HL-60 (cell line): ENCODE measurements at places on chromosomes 2 and 18.

- no peak for DNase-seq
These were observed 408.0 kb upstream of the RGPD4 start for GRCh38 chr2:107418708-107419107.

DNA sequence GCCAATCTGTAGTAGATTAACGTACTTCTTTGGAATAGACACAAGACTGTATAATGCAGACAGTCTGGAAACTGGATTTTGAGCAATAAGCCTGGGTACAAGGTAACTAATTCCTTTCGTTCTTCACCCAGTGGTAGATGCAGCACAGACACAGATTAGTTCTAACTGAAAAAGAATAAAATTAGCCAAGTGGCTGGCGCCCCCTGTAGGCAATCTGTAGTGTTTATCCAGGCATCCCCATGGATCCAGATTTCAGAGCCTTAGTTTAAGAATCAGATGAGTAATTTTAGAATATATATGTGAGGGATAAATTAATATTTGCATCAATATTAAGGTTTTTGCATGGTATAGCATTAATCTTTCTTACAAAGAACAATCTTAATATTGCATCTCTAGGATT is 563.9 kb downstream of the DCC start:
- peak; percentile 44 for DNase-seq

GRCh38 chr2:19847486-19847885 is 54.3 kb downstream of the TTC32 start:
- no peak for DNase-seq

GRCh38 chr18:38077229-38077628 is 511.6 kb upstream of the CELF4 start:
- no peak for DNase-seq

DNA sequence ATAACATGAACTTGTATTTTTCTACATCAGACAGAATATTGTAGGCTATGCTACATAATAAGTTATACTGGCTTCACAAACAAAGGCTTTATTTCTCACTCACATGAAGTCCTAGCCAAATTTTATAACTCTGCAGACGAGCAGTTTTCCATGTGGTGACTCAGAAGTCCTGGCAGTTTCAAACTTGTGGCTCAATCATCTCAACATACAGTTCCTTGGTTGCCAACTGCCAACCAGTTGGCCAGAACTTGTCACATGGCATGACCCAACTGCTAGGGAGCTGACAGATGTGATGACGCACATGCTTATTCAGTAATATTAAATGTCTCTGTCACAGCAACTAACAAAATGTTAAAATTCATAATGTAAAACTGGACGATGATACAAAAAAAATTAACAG is 63.8 kb upstream of the ZC3H15 start:
- no peak for DNase-seq

- DNase-seq, result no peak
These were observed 1.3 kb upstream of the PPM1B start for GRCh38 chr2:44167311-44167907.

GRCh38 chr2:240387669-240388358 is 47.6 kb upstream of the GPC1 start:
- DNase-seq, result no peak

- DNase-seq, result no peak
These were observed 152.2 kb downstream of the PID1 start for GRCh38 chr2:229118927-229119326.

DNA sequence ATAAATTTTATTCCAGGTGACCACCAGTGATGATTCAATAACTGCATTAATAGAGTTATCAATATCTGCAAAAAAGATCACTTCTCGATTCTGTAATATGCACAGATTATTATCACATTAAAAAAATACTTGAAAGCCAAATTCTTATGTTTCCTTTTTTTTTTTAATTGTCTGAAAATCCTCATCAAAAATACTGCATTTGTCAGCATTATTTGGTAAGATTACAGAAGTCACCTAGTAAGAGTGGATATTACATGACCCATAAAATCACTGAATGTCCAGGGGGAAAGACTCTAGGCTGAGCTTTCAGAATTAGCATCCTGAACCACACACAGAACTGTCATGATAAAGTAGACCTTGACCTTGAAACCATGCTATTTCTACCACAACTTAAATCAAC is 617.2 kb upstream of the CDH7 start:
- DNase-seq, result no peak

DNA sequence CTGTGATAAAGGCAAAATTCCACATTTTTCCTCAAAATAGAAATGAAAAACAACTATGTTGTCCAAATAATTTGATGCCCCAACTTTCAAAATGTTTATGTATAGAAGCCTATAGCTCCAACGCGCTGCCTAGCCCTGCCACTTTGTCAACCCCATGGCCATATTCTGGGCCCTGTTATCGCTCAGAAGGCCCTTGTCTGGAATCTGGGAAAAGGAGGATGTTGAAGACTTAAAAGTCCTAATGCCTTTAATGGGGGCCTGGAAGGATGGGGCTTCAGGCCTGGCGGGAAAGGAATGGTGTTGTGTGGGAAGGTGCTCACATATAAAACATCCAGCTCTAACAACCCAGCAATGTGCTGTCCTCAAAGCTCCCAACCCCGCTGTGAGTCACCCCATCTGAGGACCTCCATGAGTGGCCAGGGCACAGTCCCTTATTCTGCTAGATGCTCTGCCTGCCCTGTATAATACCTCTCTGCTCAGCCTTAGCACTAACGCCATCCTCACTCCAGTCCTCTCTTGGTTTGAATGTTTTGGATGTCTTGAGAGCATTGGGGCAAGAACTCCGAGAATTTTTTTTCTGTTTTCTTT is 86.0 kb downstream of the ACSL3 start:
- no peak for DNase-seq

GRCh38 chr2:25548601-25549000 is 124.8 kb downstream of the DTNB start:
- no peak for DNase-seq

GRCh38 chr2:202178346-202178958 is 59.9 kb downstream of the SUMO1 start:
- peak; percentile 12 for DNase-seq

- DNase-seq, result no peak
These were observed 636 bp downstream of the CBLN2 start for GRCh38 chr18:72543357-72544055.

- no peak for DNase-seq
These were observed 68.5 kb downstream of the ETAA1 start for GRCh38 chr2:67465623-67466022.

GRCh38 chr2:233012301-233012971 is 620 bp downstream of the NGEF start:
- DNase-seq, result peak; percentile 3

GRCh38 chr18:50356036-50356945 is 18.6 kb upstream of the SKA1 start:
- DNase-seq, result peak; percentile 86

- no peak for DNase-seq
These were observed 577.3 kb downstream of the SATB2 start for GRCh38 chr2:198880421-198880820.

DNA sequence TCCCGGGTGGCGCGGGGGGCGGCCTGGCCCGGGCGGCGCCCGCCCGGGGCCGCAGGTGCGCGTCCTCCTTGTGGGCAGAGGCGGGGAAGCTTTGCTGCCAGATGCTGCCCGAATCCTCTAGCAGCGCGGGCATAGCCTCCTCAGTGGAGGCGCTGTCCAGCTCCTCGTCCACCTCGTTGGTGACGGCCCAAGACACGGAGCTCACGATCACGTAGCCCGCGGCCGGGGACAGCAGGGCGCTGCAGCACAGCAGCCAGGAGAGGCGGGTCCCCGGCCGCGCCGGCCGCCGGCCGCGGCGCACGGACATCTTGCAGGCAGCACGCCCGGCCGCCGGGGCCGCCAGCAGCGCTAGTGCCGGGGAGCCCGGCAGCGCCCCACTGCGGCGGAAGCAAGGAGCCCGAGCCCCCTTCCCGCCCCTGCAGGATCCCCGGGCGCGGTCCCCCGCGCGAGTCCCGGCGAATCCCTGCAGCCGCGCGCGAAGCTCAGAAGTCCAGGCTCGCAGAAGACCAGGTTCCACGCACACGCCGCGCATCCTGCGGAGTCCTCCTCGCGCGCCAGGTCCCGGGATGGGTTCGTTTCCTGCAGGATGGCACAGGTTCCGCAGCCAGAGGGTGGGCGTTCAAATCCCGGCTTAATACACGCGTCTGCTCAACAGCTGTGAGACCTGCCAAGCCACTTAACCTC is at the start of gene CREG2:
Gene CREG2 (minus strand): TSS at position 353 of the 684 bp plus-strand sequence. CDS start 46 bp downstream, at position 307.
- DNase-seq, result peak; percentile 24

- no peak for DNase-seq
These were observed 48.5 kb downstream of the CCDC138 start for GRCh38 chr2:108835040-108835439.

GRCh38 chr18:55665506-55665905 is 77.5 kb upstream of the TCF4 start:
- no peak for DNase-seq

DNA sequence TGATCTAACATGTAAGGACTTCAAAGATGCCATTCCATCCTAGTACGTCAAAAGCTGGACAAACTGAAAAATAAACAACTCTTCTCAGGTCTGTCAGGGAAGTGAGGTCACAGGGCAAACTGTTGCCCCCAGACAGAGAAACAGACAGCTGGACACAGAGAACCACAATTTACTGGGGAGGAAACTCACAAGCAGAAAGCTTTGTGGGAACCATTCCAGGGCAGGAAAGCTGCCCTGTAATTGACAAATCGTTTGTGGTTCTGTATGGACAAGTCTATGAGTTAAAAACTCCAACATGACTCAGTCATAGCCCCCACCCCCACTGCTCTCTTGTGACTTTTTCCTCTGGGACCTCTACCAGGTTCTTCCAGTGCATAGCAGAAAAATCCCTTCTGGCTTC is 28.4 kb downstream of the MCEE start:
- no peak for DNase-seq

DNA sequence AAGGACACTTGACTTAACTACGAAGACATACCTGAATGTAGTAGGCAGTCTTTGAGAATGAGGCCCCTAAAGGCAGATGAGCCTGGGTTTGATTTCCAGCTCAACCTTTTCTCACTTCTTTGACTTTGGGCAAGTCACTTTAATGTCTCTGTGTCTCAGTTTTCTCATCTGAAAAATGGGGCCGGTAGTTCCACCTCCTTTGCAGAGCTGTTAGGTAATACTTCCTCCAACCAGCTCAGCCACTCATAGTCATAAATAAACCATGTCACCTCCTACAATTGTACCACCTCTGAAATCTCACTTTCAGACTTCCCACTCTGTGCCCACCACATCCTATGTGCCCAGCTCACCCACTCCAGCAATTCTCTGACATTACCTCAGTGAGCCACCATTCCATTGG is 10.4 kb downstream of the ARHGAP25 start:
- DNase-seq, result no peak

DNA sequence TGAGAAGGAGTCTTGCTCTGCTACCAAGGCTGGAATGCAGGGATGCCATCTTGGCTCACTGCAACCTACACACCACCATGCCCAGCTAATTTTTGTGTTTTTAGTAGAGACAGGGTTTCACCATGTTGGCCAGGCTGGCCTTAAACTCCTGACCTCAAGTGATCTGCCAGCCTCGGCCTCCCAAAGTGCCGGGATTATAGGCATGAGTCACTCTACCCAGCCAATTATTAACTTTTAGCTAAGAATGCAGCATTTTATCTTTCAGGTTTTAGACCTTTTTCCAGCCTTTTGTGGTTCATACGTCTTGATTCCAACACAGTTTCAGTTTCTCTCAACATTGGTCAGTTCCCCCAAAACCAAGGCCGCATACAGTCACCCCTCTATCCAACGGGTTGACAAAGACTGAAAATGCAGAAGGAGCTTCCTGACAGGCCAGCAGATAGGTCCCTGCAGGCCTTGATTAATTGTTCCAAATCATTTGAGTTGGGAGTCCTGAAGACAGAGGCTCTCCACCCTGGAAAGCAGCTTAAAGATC is 262.2 kb upstream of the KLHL29 start:
- DNase-seq, result no peak

- no peak for DNase-seq
These were observed 166.3 kb downstream of the DDX1 start for GRCh38 chr2:15757820-15758586.

DNA sequence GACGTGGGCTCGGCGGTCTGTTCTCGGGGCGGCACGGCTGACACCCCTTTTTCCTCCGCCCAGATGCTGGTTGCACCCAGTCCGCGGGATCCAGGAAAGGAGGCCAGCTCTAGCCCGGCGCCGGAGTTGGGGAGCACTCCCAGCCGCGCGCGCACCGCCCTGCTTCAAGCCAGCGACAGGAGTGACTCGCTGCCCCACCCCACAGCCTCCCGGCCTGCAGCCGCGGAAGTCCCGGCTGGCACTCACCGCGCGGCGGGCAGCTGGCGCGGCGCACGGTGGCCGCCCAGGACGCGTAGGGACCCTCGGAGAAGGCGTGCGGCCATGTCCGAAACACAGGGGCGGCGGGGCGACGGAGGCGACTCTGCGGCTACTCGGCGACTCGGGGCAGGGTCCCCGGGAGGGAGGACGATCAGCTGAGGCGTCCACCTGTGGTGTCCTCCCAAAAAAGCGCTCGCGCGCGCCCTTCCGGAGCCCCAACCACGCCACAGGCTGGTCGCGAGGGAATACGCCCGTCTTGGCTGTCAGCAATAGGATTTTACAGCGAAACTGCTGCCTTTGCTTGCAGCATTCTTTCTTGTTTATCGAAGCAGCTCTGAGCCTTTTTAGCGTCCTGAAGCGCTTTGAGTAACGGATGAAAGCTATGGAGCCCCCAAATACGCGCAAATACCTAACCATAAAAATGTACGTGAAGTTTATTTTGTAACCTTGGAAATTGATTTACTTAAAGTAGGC is at the start of gene ACADL:
Gene ACADL (minus strand): TSS at position 507 of the 732 bp plus-strand sequence. CDS start 184 bp downstream, at position 323.
- DNase-seq, result no peak

GRCh38 chr2:47751856-47752414 is 31.0 kb upstream of the MSH6 start:
- DNase-seq, result no peak

DNA sequence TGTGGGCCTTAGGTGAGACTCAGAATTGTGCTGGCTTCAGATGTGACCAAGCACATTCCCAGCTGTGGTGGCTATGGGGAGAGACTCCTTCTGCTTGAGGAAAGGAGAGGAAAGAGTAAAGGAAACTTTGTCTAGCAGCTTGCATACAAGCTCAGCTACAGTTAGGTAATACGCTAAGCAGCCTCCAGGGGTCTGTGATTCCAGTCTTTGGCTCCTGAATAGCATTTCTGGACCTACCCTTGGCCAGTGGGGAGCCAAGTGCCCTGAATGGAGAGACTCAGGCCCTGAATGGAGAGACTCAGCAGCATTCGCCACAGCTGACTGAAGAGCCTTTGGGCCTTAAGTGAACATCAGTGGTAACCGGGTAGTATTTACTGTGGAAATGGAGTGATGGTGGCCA is 227.4 kb upstream of the CDH7 start:
- no peak for DNase-seq

GRCh38 chr18:72376256-72376655 is 167.9 kb downstream of the CBLN2 start:
- DNase-seq, result no peak

DNA sequence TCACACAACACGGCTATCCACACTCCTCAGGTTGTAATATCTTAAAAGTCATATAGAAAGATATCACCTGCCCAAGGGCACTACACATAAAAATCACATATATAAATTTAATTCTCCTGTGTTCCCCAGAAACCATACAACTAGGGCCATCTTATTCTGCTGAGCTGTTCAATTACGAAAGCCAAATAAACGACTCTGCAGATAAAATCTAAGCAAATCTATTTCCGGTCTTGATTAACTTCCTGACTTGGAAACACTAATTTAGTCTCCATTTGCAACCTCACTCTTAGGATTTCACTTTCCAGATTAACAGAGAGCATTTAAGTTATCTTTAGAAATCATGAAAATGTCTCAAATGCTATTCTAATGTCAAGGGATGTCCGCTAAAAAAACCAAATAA is 23.9 kb upstream of the STK17B start:
- DNase-seq, result no peak

GRCh38 chr18:56709463-56709862 is 58.3 kb downstream of the WDR7 start:
- peak; percentile 54 for DNase-seq
